ENCODE measurements at places on chromosomes 5 and 9. TPM values are rescaled to one million over a fixed set of nuclear protein-coding genes. Genes with fewer than 3 reads are reported as not detected.

DNA sequence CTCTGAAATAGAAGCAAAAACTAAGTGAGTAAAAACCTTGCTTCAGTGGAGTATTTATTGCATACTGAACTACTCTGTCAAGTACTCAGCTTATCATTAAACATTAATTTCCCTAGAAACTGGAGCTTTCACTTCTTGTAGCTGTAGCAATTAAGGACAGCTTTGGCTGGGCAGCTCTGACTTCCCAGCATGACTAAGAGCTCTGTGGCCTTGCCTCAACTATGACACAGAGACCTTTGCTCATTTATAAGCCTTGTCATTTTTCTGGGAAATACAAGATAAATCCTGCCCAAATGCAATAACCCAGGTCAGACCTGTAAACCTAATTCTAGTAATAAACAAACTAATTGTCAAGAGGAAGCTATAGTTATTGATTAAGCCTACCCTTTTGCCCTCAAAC, 65.4 kb upstream of the STK32A start:
- DNase-seq = peak; percentile 82

- no peak for DNase-seq
Measured at GRCh38 chr5:113293975-113294310, 140.8 kb downstream of the TSSK1B start.

- no peak for DNase-seq
Measured at GRCh38 chr9:128214571-128215490, 11.7 kb downstream of the DNM1 start.

GRCh38 chr5:157271740-157272271, 5.9 kb downstream of the CYFIP2 start:
- DNase-seq = no peak

GRCh38 chr5:53560028-53560427, 411 bp upstream of the NDUFS4 start:
- DNase-seq = peak; percentile 3

Gene ZBED3
- 0.19 TPM for total RNA-seq

Gene MTAP
- 67.5 TPM for total RNA-seq

Gene FOXD4
- total RNA-seq = 0.52 TPM

Gene LRRC70
- total RNA-seq = 0.17 TPM
